Stimulated activated CD8-positive, alpha-beta memory T cell treated with anti-CD3 and anti-CD28 coated beads, Interleukin-4, amount 100 ng/mL, for 48 hours (primary cell): ENCODE measurements at places on chromosomes 11 and 22.
A peak's percentile ranks its signal among the peaks of the same experiment; 100 is the strongest.

DNA sequence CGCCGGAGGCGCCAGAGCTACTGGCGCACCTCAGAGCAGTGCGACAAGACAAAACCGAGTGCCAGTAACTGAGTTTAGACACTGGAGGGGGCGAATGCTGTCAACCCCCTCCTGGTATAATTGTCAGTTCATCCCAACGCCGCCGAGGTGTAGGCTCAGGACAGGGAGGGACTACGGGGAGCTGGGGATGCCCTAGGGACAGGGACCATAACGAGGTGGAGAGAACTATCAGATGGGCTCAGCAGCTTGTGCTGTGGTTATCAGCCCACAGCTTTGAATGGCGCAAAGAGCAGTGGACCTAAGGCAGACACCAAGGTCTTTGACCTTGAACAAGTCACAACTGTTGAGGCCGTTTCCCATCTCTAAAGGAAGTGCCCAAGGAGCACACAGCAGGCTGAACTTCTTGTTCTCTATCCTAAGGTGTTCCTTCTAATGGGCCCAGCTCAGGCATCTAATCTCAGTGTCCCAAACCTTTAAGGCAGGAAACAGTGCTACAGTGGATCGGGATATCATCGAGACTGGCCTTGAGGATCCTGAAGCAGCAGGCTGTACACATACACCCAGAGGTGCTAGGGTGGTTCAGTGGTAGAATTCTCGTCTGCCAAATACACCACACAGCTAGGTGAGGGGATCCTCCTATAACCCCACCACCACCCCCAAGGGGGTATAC, 958 bp upstream of the TUT1 start:
- no peak for DNase-seq

GRCh38 chr11:103234974-103235373, 125.7 kb downstream of the DYNC2H1 start:
- no peak for DNase-seq

DNA sequence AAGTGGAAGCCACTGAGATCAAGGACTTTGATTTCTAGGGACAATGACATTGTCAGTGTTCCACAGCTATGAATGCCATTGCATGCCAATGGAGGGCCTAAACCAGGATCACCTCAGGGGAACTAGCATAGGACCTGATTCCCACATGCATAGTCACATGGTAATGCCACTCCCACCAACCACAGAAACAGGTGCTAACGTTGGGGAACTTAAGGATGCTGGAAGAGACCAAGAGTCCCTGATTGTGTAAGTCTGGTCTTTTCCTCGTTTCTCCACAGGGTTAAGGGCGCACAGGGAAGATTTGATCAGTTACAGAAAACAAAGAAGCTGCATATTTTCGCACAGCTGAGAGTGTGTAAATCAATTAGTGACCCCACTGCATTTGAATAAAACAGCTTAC, 59.4 kb upstream of the CD44 start:
- DNase-seq = no peak

GRCh38 chr11:119694334-119694733, 34.7 kb downstream of the NECTIN1 start:
- DNase-seq = no peak

DNA sequence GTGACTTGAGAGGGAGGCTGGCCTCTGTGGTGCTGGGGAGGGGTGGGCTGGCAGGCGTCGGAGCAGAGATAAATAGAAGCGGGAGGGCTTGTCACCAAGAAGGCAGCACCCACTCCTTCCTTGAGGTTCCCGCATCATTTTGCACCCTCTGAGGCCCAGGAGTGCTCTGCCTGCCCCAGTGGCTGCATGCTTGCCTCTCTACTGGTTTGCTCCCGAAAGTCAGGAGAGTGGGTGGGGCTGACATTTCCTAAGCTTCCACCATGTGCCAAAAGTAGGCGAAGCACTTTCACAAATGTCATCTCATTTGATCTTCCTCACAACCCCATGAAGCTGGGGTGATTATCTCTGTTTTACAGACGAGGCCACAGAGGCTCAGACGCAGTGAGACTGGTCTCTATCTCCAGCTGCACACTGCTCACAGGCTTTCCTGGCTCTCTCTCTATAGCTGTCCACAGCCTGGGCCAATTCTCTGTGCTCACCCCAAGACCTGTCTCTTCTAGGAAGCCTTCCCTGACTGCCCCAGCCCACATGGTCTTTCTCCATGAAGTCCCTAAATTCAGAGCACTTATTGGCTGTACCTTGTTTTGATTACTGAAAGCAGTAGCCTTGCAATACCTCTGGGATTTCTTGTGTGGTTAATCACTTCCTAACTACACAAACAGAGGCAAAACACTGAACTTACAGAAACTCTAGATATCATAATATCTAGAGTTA, 2.6 kb upstream of the UCP3 start:
- DNase-seq = peak; percentile 77

DNA sequence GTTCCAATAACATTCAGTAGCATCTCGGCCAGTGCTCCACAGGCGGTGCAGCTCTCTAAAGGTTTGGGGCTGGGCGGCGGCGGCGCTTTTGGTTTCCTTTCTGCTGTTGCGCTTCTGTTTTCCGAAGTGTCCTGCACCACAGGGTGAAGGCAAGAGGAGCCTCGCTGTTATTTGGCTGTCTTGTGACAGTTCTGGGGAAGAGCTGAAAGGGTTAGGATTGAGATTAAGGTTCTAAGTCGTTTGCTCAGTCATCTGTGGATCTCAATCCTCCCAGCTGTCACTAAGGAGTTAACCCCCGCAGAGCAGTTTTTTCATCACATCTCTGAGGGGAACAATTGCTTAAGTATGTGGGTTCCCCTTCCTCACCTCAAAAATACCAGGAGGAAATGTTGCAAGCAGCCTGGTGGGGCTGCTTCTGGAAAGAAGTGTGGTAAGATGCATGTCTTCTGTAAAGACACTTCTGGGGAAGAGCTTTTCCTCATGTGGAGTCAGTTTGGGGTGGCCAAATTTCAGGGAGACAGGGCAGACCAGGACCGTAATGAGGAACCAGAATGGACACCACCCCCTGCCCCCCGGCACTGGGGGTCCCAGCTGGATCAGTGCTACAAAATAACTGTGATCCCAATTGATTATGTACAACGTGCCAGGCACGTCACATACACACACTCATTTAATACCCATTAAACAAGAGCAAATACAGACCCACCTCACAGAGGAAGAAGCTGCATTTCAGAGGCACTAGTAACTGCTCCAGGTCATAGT, 14.2 kb downstream of the TMEM121B start:
- DNase-seq = no peak

GRCh38 chr11:85414175-85414574, 213.0 kb downstream of the DLG2 start:
- no peak for DNase-seq

DNA sequence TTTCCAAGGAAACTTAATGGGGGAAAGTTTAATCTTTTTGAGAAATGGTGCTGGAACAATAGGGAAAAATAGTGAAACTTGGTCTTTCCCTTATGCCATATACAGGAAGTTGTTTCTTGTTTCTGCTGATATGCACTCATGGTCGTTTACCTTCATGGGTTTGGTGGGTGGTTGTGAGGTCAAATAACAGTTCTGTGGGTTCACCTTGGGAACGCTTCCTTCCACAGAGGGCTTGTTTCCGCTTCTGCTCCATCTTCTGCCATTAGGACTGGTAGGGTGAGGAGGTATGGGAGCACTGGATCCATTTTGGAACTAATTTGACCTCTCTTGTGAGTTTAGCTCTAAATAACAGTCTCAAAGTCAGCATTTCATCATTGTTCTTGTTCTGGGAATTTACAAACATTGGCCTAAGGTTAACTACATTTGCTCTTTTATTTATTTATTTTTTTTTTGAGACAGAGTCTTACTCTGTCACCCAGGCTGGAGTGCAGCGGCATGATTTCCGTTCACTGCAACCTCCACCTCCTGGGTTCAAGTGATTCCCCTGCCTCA, 17.6 kb upstream of the RELA start:
- no peak for DNase-seq

DNA sequence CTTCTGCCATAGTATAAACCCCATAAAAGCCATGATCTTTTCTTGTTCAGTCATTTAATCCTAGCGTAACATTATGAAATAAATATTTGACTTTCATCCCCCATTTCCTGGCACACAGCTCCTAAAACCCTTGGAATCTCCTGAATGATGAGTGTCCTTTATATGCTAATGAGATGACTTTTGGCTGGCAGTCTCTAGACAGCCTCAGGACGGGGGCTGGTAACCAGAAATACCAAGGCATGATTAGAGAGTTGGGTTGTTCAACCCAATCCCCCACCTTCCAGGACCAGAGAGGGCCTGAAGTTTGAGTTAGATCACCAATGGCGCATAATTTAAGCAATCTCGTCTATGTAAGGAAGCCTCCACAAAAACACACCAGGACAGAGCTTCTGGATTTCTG, 1246.1 kb upstream of the TENM4 start:
- DNase-seq = no peak

- DNase-seq = no peak
Observed at GRCh38 chr11:2144544-2145248, 5.5 kb upstream of the IGF2 start.

GRCh38 chr11:129260750-129261149, 68.6 kb upstream of the ARHGAP32 start:
- DNase-seq = no peak
